Hepatocyte (in vitro differentiated cells): ENCODE measurements at places on chromosomes 6 and 20. TPM values are rescaled to one million over a fixed set of nuclear protein-coding genes. Genes with fewer than 3 reads are reported as not detected.

GRCh38 chr6:33050014-33050810 is 23.2 kb downstream of the HLA-DPA1 start:
- no peaks in the 10 kb centered on the region for H3K4me1 ChIP-seq
- DNase-seq: no peak
- H3K4me3 ChIP-seq: no peak overlapping the region
- no peak overlapping the region for H3K27ac ChIP-seq

GRCh38 chr6:48080227-48081009 is 30.6 kb downstream of the PTCHD4 start:
- no peak overlapping the region for H3K27ac ChIP-seq
- H3K4me3 ChIP-seq: no peak overlapping the region
- DNase-seq: no peak

- DNase-seq: no peak
- H3K4me1 ChIP-seq: peaks cover 25% of the 10 kb centered on the region
- H3K36me3 ChIP-seq: no peaks in the 10 kb centered on the region
- H3K27me3 ChIP-seq: peaks cover 21% of the 10 kb centered on the region
- H3K27ac ChIP-seq: no peak overlapping the region
- no peak overlapping the region for H3K4me3 ChIP-seq
Measured at GRCh38 chr20:57070296-57070695, 196.1 kb downstream of the BMP7 start.

GRCh38 chr6:27582928-27583725 is 110.2 kb upstream of the ZNF184 start:
- peaks cover 11% of the 10 kb centered on the region for H3K27me3 ChIP-seq
- no peaks in the 10 kb centered on the region for H3K36me3 ChIP-seq
- H3K27ac ChIP-seq: no peak overlapping the region
- no peaks in the 10 kb centered on the region for H3K4me1 ChIP-seq

LHFPL5 gene
- total RNA-seq: not detected in 2 replicates

EYA2 gene
- 1.4 and 1.8 TPM in 2 replicates for total RNA-seq

TREML2 gene
- 0.24 and 0.40 TPM in 2 replicates for total RNA-seq

MYH7B gene
- 0.07 TPM in 1 of 2 replicates, not detected in the other for total RNA-seq

CCDC170 gene
- total RNA-seq: 0.88 and 1.2 TPM in 2 replicates

SPEF1 gene
- total RNA-seq: 0.63 TPM in 1 of 2 replicates, not detected in the other
